ENCODE measurements at places on chromosomes 11 and 22. TPM values are rescaled to one million over a fixed set of nuclear protein-coding genes. Genes with fewer than 3 reads are reported as not detected.

DDI1 gene
- not detected for total RNA-seq

SPI1 gene
- not detected for total RNA-seq

CALCB gene
- 3.1 TPM for total RNA-seq

OR2AT4 gene
- 0.22 TPM for total RNA-seq

SIK2 gene
- total RNA-seq, result 16.3 TPM

MIOX gene
- not detected for total RNA-seq

SLC22A25 gene
- total RNA-seq, result not detected

TMEM121B gene
- 5.0 TPM for total RNA-seq
